ENCODE measurements at places on chromosomes 5 and 9.

DNA sequence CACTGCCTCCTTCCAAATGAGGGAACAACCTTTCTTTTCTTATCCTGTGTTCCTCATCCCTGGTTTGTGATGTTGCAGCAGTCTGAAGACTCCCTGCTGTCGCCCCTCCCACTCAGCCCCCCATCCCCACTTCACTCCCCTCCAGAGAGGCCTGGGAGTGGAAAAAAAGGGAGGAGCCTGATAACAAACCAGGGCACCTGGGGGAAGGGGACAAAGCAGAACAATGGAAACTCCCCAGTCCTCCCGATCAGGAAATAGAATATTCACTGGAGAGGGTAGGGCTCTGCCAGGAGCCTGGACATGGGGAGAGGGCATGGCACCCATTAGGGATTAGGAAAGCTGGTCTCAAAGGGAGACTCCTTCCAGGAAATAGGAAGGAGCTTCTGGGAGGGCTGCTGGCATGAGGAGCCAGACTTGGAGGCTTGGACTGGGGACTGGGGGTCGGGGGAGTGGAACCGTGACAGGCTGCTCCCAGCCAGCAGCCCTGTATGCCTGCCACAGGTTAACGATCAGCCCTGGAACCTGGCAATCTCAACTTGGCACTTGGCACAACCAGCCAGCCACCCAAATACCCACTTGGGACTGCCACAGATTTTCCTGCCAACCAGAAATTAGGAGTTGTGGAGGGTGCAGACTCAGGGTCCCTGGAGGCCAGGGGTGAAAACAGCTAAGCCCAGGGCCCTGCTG lies 20.0 kb downstream of the PCDH1 start:
- no peak for DNase-seq

DNA sequence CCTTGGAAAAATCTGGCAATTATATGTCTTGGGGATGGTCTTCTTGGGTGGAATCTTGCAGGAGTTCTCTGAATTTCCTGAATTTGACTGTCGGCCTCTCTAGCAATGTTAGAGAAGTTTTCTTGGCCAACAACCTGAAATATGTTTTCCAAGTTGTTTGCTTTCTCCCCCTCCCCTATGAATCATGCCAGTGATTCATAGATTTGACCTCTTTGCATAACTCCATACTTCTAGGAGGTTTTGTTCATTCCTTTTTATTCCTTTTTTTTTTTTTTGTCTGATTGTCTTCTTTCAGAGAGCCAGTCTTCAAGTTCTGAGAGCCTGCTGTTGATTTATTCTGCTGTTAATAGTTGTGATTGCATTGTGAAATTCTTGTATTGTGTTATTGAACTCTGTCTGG lies 56.7 kb upstream of the SLC44A1 start:
- no peak for DNase-seq

- DNase-seq: no peak
Observed at GRCh38 chr5:78399116-78399515, 38.7 kb downstream of the SCAMP1 start.

DNA sequence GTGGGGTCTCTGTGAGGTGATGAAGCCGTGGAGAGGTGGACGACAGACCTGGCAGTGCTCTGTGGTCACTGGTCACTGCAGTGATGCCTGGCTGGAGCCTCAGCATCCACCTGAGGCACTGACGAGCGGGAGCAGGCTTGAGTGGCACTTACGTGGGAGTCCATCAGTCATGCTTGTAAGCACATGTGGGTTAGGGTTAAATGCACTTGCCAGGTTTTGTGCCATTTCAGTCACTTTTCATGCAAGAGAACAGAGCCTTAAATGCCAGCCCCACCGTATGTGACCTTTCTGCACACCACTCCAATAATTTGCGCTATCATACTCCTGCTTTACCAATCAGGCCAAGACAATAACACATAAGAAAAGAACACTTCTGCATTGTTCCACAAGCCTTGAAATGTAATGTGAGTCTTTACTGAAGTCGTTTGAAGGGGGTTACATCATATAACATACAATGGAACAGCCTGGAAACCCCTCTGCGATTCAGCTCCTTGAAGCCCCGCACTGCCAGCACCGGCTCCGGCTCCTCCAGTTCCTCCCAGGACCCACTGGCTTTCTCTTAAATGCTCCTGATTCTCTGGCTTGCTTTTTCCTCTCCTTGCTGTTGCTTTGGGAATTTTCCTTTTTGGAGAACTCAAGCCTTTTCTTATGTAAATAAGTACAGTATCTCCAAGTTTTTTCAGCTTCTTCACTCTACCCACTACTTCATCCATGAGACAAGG lies 59.4 kb upstream of the CTXN3 start:
- no peak for DNase-seq

DNA sequence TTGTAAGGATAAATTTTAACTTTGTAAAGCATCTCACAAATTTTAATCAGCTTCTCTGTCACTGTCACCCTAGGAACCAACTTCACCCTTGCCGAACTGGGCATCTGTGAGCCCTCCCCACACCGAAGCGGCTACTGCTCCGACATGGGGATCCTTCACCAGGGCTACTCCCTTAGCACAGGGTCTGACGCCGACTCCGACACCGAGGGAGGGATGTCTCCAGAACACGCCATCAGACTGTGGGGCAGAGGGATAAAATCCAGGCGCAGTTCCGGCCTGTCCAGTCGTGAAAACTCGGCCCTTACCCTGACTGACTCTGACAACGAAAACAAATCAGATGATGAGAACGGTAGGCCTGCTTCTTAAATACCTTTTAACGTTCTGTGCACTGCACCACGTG lies 916.3 kb upstream of the WWC1 start:
- DNase-seq: no peak

DNA sequence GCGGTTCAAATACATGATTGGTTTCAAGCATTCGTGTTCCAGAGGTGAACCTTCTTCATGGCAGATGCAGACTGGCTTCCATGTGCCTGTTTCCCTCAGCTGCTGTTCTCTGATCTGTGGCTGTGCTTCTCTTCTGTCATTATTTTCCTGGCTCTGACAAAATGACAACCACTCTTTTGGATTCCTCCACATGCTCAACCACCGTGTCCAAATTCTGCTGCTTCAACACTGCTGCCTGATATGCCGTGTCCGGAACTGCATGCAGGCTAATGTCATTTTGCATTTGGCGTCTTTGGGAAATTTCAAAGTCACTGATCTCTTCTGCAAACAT lies 368.7 kb upstream of the ZNF608 start:
- no peak for DNase-seq

- no peak for DNase-seq
Observed at GRCh38 chr5:42499016-42499415, 75.8 kb downstream of the GHR start.

GRCh38 chr5:55847837-55848236 lies 3.3 kb upstream of the IL31RA start:
- no peak for DNase-seq

GRCh38 chr5:141637767-141638419 lies 1.1 kb downstream of the RELL2 start:
- DNase-seq: peak; percentile 82

DNA sequence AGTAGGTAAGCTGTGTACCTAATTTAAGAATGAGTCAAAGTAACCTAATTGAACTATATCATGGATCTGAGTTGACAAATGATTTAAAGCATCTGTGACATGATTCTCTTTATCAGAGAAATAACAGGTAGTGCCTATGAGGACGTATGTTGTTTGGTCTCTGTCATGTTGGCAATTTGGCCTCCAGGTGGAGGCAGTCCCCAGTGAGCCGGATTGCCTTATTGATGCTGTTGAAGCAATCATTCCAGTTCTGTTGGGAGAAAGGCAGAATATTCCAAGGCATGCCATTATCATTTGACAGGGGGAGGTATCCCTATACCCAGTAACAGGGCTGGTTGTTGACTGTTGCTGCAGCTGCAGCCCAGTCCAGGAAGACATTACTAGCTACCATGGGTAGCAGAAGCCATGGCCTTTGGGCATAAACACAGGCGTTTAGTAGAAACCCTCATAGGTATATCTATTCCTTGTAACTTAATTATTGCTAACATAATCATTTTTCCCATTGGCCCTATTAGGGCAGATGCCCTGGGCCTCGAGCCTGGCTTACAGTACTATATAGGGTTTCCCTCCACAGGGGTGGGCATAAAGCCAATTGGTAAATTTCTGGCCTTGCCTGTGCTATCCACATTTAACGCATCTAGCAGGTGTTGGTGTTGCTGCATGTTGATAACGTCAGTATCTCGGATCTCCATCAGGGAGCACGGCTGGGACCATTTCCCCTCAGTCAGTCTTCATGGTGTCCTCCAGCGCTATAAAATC lies 12.2 kb upstream of the SLC22A4 start:
- no peak for DNase-seq

DNA sequence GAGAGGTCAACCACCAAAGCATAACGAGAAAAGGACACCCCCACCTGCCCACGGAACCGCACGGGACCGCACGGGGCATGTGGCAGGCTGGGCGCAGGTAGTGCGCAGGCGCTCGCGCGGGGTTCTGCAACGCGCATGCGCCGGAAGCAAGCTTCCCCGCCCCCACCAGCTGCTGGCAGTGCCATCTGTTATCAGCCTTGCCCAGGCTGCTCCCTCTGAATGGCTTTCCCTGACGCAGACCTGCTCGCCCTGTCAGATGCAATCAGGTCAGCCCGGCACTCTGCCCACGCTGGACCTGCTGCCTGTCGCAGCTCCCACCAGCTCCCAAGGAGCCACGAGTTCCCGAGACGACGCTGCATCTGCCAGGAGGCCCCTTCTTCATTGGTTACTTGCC lies 22.8 kb downstream of the PTCH1 start:
- DNase-seq: no peak

- DNase-seq: no peak
Observed at GRCh38 chr5:102789469-102789868, 34.4 kb downstream of the PAM start.

DNA sequence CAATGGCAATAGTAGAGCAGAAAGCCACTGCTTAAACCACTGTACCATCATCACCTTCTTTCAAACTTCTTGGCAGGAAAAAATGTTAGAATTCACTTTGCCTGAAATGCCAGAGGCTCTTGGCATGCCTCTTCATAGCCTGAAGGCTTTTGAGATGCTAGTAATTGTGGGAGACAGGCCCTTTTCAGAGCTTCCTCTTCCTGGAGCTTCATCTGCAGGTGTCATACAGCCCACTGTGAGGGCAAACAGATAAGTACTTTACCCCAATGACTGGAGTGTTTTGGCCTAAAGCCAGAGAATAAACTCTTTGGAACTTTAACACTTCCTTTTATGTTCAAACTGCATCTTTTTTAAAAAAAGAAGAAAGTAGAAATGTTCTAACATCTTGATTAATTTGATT lies 81.3 kb upstream of the TMEM171 start:
- DNase-seq: no peak

DNA sequence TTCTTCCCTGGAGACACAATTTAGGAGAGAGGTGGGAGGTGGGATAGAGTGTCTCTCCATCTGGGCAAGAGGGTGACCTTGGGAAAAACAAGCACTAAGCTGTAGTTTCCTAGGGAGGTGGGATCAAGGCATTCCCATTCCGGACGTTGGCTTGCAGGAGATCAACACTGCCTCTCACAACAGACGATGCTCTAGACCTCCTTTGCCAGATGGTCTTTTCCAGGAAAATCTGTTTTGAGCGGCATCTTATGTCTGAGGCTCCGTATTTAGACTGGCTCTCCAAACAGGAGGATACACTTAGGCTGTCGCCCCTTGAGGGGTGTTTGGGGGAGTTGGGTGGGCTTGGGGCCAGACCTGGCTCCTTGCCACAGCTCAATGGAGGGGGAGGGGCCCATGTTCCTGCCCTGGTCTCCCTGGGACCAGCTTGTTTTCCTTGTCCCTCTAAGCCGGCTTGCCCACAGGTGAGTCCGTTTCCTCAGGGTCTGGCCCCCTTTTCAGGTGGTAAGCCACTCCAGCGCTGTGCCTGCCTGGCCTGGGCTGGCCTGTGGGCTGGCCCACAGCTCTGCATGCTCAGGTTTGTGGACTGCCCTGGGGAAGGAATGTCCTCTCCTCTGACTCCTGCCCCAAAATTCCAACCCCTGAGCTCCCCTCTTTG lies 2.4 kb downstream of the PSD2 start:
- no peak for DNase-seq

DNA sequence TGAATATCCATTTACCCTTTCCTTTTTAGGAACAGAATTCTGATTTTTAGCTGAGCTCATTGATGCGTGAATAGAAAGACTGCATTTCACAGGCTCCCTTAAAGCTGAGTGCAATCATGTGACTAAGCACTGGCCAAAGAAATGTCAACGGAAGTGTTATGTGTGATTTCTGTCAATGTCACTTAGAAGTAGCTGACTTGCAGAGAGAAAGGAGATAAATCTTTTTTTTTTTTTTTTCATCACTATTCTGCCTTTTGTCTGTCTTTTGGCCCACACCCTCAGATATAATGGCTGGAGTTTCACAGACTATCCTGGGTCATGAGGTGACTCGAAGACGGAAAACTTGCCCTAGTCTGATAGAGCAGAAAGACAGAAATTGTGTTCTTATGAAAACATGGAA lies 39.3 kb upstream of the SLC27A6 start:
- DNase-seq: no peak

GRCh38 chr5:138275379-138275782 lies 960 bp upstream of the GFRA3 start:
- peak; percentile 23 for DNase-seq

DNA sequence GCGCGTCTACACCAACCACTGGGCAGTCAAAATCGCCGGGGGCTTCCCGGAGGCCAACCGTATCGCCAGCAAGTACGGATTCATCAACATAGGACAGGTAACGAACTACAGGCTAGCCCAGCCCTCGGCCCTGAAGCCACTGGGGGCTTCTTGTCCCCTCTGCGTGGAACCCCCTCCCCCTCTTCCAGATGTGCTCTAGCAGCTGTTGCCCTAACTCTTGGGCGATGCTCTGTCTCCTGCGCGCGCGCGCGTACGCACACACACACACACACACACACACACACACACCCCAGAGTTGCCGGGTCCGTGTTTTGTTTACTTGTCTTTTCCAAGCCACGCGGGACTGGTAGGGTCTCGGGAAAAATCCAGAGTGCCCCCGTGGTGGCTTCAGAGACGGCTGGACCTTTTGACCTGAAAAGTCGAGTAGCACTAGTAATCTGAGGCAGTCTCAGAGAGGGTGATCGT lies 836 bp downstream of the PCSK5 start:
- peak; percentile 67 for DNase-seq

- DNase-seq: peak; percentile 21
Observed at GRCh38 chr5:142472306-142472951, 147.6 kb upstream of the SPRY4 start.

GRCh38 chr9:126001581-126002225 lies 254.5 kb downstream of the PBX3 start:
- DNase-seq: no peak

GRCh38 chr5:159128070-159128541 lies 28.4 kb upstream of the EBF1 start:
- DNase-seq: no peak

- peak; percentile 51 for DNase-seq
Observed at GRCh38 chr5:157912621-157913325, 53.8 kb upstream of the CLINT1 start.

Data from hepatocyte (in vitro differentiated cells).